ENCODE measurements at places on chromosomes 3 and 15. TPM values are rescaled to one million over a fixed set of nuclear protein-coding genes. Genes with fewer than 3 reads are reported as not detected.
A peak's percentile ranks its signal among the peaks of the same experiment; 100 is the strongest.

Gene DET1
- total RNA-seq: 7.2 TPM

DNA sequence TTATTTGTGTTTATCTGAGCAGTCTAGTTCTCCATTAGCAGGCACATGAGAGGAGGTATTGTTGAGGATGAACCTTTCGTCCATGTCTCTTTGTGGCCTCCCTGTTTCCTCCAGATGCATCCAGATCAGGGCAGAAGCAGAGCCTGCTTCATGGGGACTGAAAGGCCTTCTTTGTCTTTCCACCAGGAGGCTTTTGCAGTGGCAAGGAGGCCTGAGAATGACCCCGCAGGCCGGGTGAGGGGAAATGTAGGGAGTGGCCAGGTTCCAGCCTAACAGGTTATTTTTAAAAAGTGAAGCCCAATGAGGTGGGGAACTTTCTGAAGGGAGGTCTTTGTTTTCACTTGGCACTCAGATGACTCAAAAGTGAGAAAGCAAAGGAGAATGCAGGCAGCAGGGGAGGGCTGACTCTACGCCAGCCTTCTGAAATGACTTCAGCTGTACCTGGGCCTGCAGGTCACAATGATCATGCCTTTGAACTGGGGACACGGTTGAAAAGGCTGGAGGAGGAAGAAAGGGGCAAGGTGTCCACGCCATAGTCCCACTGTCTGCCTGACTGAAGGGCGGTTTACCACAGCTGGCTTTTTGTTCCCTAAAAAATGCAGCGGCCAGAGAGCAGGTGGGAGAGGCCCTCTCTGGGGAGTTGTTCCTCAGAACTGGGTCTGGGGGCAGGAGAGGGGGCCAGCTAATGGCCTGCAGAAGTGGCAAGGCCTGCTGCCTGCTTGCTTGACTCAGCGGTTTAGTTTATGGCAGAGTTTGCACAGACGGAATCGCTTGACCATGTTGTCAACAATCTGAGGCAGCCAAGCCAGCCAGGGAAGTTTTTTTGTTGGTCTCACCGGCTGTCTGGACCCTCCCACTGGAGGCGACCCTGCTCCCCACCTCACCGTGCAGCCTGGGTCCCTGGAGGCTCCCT lies 28.7 kb downstream of the CMTM7 start:
- DNase-seq: no peak

DNA sequence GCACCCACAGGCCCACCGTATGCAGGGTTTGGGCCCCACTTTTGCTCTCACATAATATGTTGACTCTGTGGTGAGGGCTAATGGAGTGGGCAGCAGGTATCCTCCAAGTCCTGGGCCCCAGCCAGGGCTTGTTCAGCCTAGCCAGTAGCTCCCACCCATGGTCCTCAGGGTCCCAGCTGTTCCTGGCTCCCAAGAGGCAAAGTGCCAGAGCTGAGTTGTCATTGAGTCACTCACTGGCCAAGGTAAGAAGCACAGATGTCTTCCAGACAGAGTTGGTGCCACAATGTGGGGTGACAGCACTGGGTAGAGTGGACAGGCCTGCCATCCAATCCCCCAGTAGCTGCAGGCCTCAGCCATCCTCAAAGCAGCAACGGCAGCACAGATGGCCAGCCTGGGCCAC lies 4.3 kb downstream of the SHF start:
- no peak for DNase-seq

DNA sequence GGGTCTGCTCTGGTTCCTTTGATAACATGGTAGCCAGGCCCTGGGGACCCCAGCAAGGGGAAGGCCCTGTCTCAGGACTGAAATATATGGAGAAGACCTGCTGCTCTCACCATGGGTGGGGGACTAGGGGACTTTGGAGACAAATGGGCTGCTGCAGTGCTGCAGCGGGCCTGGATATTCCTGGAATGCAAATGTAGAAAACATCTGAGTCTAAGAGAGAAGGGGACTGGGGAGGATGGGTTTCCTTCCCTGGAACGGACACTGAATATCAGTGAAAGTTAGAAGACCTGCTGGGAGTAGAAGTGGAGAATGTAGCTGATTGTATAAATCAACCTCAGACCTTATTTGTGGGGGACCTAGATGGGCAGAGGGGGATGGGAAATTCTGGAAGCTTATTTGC lies 3.1 kb upstream of the HCN4 start:
- no peak for DNase-seq

DNA sequence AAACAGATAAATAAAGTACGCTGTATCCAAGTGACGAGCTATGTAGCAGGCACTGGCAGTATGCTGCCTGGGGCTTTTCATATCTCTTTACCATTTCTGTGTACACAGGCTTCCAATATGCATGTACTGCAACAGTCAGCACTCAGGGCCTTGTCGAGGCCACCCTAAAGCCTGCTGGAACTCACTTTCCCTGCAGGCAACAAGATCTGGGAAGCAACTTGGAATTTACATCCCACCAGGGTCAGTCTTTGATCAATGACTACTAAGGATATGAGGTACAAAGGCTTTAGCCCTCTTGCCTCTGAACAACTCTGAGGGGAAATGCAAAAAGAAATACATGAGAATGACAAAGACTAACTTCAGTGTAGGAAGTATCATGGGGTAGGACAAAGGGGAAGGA lies 101.8 kb upstream of the ARL6 start:
- DNase-seq: no peak

GRCh38 chr3:47250309-47251060 lies 32.1 kb downstream of the KIF9 start:
- no peak for DNase-seq

DNA sequence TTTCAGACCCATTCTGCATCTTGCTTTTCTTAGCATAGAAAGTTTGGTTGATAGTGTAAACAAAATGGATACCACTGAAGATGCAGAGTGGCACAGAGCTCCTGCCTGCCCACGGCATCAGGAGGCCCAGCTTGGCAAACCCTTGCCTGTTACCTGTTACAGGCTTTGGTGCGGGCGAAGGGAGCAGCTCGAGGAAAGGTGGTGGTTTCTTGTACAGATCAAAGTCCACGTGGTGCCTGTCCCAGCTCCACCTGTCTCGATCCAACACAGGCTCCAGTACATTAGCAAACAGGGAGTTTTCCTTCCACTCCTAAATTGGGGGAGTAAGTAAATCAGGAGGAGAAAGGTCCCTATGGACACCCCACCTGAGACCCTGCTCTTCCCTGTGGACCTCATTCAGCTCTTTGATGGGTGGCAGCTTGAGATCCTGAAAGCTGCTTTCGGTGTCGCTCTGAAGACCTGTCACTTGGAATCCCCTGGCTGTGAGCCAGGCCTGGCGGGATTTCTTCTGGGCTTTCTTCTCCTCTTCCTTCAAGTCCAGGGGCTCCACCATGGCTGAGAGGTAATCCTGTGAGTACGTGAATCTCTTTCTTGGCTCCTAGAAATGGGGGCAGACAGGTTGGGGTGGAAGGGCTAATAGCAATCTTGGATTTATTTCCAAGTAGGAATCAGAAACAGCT lies 35.7 kb downstream of the ACAD9 start:
- DNase-seq: peak; percentile 72

- no peak for DNase-seq
Measured at GRCh38 chr15:96261575-96262034, 68.9 kb upstream of the NR2F2 start.

- DNase-seq: no peak
Measured at GRCh38 chr3:171242170-171242569, 215.7 kb upstream of the SLC2A2 start.
